ENCODE measurements at places on chromosomes 5 and 9. TPM values are rescaled to one million over a fixed set of nuclear protein-coding genes. Genes with fewer than 3 reads are reported as not detected.

The FOXD4L5 gene
- total RNA-seq, result under 0.01 TPM

The RARS1 gene
- total RNA-seq, result 165 TPM

The PCDHA12 gene
- total RNA-seq, result 0.09 TPM

The LCN10 gene
- not detected for total RNA-seq

The NPR3 gene
- 2.8 TPM for total RNA-seq

The DUSP1 gene
- 44.1 TPM for total RNA-seq

The RNF130 gene
- 21.7 TPM for total RNA-seq

The BSPRY gene
- not detected for total RNA-seq

The ANKRD55 gene
- not detected for total RNA-seq

The JAKMIP2 gene
- total RNA-seq, result 1.4 TPM

The ENTREP1 gene
- 0.41 TPM for total RNA-seq

The HTR4 gene
- total RNA-seq, result not detected

The C1QTNF2 gene
- 2.0 TPM for total RNA-seq

The TMC1 gene
- total RNA-seq, result 0.36 TPM

The OR13J1 gene
- total RNA-seq, result not detected

The CDH9 gene
- 0.16 TPM for total RNA-seq

The ENHO gene
- total RNA-seq, result not detected

The PRLR gene
- total RNA-seq, result 1.6 TPM

The SAXO1 gene
- 0.18 TPM for total RNA-seq

All from fibroblast of the aortic adventitia (primary cell).